Hindlimb muscle (tissue), 1 donor: ENCODE measurements at places on chromosomes 4 and X. TPM values are rescaled to one million over a fixed set of nuclear protein-coding genes. Genes with fewer than 3 reads are reported as not detected.

GRCh38 chrX:112612558-112612957, 67.2 kb downstream of the LHFPL1 start:
- no peak for DNase-seq

DNA sequence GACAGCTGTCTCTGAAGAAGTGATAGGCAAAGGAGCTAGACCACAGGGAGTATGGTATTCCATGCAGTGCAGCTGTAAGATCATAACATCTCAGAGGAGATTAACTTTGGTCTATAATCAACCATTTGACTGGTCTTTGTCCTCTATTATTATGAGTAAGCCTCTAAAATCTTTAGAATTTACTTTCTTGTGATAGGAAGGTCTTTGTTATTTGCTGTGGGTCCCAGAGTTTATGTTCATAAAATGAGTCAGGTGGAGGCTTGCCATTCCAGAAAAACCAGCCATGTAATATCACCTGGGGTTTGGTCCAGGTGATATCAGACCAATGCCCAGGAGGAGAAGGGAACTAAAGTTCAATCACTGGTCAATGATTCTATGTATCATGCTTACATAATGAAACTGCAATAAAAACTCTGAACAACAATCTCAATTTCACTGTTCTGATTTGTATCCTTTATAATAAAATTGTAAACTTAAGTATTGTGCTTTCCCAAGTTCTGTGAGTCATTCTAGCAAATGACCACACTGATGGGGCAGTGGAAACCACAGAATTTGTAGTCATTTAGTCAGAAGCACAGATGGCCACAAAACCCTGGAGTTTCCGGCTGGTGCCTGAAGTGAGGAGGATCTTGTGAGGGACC, 239.6 kb upstream of the TRAM1L1 start:
- no peak for DNase-seq

- DNase-seq, result no peak
Observed at GRCh38 chrX:45009371-45010000, 136.5 kb downstream of the KDM6A start.

GRCh38 chr4:75340561-75340960, 173.6 kb downstream of the RCHY1 start:
- no peak for DNase-seq

GRCh38 chrX:131366407-131366806, 77.3 kb upstream of the IGSF1 start:
- DNase-seq, result no peak

The HTN3 gene
- polyA plus RNA-seq, result not detected

The ADAM29 gene
- polyA plus RNA-seq, result not detected
